Dorsolateral prefrontal cortex (tissue), 122 donors: ENCODE measurements at places on chromosomes 7 and 10.

GRCh38 chr7:63112764-63113712, 885.6 kb upstream of the ZNF722 start:
- DNase-seq: no peak

- no peak for DNase-seq
Measured at GRCh38 chr10:14598809-14599764, 175.6 kb downstream of the FAM107B start.

DNA sequence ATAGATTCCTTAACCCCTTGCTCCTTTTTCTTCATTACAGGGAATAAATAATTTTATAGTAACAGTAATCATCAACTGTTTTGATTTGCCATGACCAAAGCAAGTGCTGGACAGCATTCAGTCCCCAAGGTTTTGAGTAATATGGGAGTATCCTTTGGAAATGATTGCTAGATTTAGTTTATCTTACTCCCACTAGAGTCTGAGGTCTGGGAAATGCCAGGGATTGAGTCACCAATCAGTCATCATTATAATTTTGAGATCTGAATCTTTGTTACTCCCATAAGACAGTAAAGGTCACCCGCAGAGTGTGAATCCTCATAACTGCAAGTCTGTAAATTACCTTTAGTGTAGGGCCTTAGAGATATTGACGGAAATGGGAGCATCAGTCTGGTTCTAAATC, 133.7 kb upstream of the SEMA3E start:
- DNase-seq: no peak

DNA sequence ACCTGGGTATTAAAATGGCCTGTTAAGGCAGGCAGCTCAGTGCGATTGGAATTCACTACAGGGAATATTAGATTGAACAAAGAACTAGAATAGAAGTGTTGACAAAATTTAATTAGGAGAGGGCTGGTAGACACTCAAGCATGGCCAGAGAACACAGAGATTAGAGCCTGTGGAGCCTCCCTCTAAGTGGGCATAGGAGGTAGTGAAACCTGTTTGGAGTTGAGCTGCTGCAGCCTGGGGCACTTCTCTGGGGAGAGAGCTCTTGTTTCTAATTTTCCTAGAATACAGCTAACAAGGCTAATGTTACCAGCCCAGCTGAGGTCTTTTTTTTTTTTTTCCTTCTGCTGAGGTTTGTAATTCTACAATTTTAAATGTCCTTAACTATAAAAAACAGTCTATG, 46.4 kb downstream of the TMEM168 start:
- no peak for DNase-seq

DNA sequence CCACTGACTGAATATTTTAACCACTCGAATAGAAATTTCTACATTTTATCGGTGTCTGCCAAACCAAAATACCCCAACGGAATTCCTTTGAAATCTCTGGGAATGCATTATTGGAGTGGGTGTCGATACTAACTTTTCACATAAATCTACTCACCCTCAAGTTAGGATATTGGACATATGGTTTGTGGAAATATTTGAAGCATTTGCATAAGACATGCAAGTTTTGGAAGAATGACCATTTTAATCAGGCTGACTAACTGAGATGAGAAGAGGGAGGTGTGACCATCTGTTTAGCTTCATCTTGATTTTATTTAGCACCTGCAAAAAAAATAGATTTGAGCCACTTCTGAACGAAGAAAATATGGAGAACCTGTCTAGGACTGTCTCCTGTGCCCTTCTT, 61.2 kb downstream of the KLF6 start:
- no peak for DNase-seq

GRCh38 chr7:157978766-157979165, 608.9 kb downstream of the PTPRN2 start:
- DNase-seq: no peak

GRCh38 chr10:28432210-28432676, 100.7 kb upstream of the WAC start:
- DNase-seq: no peak

GRCh38 chr7:45653209-45653907, 79.2 kb downstream of the ADCY1 start:
- DNase-seq: no peak
